ENCODE measurements at places on chromosomes 12 and 14.

DNA sequence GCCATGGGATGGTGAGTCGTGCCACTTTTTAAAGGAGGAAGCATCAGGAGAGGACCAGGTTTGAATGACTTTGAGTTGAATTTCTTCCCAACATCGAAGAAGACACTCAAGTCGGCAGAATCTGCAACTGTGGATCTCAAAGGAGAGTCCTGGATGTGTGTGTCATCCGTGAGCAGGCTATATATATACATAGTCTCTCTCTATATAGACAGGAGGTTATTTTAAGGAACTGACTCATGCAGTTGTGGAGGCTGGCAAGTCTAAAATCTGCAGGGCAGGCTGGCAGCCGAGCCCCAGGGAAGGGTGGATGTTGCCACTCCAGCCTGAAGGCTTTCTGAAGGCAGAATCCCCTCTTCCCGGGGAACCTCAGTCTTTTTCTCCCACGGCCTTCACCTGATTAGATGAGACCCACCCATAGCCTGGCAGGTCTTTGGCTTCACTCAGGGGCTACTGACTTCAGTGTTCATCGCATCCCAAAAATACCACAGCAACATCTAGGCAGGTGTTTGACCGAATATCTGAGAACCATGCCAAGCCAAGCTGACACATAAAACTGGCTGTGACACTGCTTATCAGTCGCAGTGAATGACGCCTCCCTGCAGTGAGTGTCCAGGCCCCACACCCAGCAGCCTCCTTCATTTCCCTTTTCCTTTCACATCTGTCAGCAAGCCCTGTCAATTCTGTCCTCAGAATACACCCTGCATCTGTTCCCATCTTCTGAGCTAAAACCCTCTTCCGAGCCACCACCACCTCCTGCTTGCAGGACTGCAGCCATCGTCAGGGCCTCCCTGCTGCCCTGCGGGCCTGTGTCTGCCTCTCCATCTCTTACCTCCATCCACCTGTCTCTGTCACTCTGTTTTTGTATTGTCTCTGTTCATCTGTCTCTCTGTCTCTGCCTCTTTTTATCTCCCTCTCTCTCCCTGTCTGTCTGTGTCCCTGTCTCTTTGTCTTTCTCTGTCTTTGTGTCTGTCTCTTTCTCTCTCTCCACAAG, 54.0 kb downstream of the ZNF664 start:
- DNase-seq = no peak

GRCh38 chr12:29537298-29537697, 39.8 kb upstream of the OVCH1 start:
- DNase-seq = no peak

DNA sequence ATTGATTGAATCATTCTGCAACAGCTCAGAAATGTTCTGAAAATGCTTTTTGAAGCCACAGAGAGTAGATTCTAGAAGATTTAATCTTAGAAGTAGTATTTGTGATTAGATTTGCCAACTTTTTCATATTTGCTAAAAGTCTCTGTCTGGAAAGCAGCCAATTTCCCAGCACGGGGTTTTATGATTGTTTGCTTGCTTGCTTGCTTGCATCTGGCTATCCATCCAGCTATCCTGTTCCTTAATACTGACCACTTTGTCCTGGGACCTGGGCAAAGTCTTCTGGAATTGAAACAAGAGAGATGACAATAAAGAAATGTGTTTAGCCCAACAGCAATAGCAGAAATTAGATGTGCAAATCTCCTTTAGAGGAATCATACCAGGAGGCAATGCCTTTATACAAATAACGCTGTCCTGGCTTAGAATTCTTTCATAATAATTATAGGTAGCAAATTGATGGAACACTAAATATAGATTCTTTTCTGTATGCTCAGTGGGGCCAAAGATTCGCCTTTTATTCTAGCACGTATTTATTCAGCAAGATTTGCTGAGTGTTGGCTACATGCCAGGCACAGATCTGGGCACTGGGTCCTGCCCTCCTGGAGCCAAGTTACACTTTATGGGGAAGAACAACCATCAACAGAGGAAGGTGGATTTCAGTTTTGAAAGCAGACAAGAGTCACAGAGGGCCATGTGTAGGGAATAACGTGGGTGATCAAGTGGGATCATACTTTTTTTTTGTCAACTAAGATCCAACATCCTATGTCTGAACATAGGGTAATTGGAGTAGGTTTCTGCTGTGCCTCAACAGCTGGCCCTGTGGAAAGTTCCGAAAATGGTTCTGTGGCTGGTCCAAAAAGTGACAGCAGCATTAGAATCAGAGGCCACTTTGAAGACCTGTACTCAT, 25.3 kb downstream of the MYBPC1 start:
- no peak for DNase-seq

DNA sequence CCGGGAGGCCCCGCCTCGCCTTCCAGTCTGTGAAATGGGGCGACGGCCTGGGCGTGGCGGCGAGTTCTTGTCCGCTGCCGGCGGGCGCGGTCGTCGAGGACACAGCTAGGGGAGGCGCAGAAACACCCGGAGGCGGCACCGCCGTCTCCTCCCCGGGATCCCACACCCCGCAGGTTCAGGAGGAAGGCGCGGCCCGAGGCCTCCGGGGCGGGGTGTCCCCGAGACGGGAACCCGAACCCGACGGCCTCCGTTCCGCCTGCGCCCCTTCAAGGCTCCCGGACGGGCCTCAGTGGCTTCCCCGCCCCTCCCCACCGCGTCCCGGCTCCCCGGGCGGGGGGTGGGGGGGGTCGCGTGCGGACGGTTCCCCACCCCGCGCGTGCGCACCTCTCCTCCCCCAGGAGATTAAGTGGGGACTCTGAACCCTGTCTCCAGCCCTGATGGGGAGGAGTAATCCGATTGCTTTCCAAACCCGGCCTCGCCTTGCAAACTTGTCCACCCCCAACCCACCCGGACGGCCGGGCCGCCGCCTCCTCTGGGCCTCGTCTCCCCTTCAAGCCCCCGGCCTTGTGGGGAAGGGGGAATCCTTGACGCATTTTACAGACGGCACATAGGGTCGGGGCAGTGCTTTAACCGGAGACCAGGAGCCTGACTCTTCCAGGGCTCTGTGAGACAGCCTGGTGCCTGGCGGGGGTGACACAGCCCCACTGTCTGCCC, 35.3 kb upstream of the ANKRD9 start:
- DNase-seq = peak; percentile 10

DNA sequence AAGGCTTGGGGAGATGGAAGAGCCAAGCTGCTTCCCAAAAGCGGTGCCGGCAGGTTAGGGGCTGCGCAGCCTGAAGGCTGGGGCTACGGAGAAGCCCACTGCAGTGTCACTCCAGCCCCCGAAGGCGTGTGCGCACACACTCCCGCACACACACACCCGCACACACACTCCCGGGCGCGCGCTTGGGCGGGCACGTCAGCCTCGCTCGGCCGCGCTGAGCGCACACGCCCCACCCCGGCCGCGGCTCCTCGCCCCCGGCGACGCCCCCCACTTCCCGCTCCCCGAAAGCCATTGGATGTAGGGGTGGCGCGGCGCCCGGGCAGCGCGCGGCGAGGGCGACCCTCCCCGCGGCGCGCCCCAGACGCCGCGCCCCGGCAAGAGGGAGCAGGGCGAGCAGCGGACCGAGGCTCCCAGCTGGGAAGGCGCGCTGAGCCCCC, at the start of gene KCNK10:
KCNK10 (minus strand) TSS at position 184 of the 437 bp plus-strand sequence. CDS start 471 bp downstream, outside the sequence.
- DNase-seq = no peak

DNA sequence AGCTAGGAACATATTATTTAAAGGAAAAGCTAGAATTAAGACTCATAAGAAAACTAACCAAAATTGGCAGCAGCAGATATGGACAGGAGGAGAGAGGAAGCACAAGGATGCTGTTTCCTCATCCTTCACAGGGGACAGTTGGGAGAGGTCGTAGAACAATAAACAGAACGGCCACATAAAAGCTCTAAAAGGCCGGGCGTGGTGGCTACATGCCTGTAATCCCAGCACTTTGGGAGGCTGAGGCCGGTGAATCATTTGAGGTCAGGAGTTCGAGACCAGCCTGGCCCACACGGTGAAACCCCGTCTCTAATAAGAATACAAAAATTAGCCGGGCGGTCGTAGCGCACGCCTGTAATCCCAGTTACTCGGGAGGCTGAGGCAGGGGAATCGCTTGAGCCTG, 10.5 kb downstream of the TCL1B start:
- DNase-seq = no peak

- no peak for DNase-seq
Observed at GRCh38 chr12:107267604-107268003, 174.3 kb upstream of the CRY1 start.

DNA sequence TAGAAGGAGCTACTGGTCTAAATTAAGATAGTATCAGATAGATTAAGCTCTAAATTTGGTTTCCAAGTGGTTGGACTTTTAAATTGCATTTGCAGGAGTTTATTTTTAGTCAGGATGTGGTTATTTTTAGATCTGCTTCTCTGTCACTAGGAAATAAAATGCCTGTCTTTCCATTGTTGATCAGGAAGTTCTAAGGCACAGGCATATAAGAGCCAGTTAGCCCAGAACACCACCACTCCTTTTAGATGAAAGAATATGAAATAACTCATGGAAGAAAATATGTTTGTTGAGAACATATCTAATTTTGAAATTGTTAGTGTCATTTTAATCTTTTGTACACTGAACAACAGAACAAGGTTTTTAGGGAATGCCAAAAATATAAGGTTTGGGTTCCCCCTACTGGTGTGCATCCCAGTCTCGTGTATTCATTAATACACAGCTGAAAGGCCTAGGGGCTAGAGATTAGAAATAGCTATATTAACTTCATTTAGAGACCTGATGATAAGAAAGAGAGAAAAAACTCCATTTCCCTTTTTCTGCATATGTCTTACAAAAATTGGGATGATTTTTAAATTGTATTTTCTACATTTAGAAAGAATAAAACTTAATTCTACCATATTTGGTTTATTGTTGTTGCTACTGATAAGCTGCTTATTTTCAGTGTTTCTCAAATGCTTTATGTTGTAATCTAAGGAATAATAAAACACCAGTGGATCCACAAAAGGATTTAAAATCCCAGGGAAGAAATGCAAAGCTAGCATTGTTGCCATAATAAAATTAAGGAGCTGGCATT, 67.2 kb downstream of the RIC8B start:
- no peak for DNase-seq

GRCh38 chr12:13573698-13574321, 377.3 kb downstream of the EMP1 start:
- DNase-seq = no peak

- DNase-seq = no peak
Observed at GRCh38 chr12:14207905-14208551, 157.5 kb upstream of the ATF7IP start.

DNA sequence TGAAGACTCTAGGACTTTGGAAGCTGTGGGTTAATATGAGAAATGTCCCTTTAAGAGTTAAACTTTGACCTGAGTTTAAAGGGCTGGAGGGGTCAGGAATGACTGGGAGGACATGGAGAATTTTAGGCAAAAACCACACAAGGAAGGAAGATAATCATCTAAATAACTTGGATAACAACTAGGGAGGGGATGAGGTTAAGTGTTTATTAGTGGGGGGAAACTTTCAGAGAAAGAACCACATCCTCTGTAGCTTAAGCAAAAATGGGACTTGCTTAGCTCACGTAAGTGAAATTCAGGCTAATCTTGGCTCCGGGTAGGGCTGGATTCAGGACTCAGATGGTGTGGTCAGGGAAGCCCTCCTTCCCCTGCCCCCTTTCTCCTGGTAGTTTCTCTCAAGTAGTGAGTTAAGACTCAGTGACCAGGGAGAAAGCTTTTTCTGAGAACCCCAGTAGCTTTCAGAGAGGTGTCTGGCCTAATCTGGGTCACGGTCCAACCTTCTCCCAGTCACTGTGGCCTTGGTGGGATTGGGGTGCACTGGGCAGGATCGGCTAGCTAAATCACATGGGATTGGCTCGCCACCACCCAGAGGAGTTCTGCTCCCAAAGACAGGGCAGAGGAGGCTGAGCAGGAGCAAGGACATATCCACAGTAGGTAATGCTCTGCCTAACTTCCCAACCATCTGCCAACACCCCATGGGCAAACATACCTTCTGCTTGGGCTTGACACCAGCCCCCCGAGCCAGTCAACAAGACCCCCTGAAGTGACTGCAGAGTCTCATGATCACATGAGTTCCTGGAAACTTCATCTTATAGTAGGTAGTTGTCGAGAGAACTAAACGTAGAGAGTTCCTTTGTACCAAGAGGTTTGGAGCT, 52.8 kb downstream of the ARF6 start:
- peak; percentile 40 for DNase-seq

- DNase-seq = no peak
Observed at GRCh38 chr12:116631619-116632018, 72.4 kb downstream of the MAP1LC3B2 start.

DNA sequence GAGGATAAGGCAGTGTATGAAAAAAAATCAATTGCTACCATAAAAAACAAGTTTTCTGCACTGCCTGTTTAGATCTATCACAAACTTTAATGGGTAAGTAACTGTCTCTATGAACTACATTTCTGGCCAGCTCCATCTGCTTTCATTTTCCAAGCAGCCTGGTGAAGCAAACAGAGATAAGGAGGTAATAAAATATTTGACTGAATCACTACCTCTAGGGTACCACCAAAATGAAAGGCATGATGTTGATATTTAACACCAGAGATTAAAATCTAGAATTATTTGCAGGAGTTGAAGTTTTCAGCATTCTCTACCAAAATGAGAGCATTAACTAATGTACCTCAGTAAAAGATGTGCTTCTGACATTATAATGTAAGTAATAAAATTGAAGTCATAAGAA, 863.5 kb upstream of the MGAT4C start:
- no peak for DNase-seq

DNA sequence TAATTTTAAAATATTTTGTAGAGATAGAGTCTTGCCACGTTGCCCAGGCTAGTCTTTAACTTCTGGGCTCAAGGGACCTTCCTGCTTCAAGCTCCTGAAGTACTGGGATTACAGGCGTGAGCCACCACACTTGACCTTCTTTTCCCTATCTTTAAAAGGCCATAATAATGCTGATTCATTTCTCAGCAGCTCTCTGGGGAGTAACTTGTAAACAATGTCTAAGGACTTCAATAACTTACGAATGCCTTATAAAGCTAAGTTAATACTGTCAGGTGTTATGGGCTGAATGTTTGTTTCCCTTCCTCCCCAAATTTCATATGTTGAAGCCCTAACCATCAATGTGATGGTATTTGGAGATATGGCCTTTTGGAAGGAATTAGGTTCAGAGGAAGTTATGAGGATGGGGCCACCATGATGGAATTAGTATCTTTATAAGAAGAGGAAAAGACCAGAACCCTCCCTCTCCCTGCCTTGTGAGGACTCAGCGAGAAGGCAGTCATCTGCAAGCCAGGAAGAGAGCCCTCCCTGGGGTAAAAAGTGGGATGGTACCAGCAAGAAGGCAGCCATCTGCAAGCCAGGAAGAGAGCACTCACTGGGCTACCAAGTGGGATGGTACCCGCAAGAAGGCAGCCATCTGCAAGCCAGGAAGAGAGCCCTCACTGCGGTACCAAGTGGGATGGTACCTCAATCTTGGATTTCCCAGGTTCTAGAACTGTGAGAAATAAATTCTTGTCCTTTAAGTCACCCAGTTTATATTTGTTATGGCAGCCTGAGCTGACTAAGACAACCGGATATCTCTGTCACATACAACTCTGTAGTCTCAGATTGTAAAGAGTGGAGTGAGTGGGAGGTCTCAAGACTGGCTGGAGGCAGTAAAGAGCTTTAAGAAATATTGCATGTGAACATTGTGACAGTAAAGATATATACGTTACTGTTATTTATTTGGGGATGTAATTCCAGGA, 16.3 kb upstream of the YBX3 start:
- DNase-seq = no peak

GRCh38 chr14:34633742-34634141, 3.8 kb upstream of the SNX6 start:
- no peak for DNase-seq
